Stimulated activated CD4-positive, alpha-beta T cell treated with anti-CD3 and anti-CD28 coated beads, Interleukin-2, amount 100 ng/mL, for 24 hours (primary cell): ENCODE measurements at places on chromosomes 2 and 18.

- no peak for DNase-seq
Measured at GRCh38 chr18:65753520-65753919, 2.7 kb downstream of the CDH7 start.

- no peak for DNase-seq
Measured at GRCh38 chr18:6557057-6557769, 142.5 kb upstream of the L3MBTL4 start.

GRCh38 chr18:25453556-25454269 lies 101.7 kb upstream of the ZNF521 start:
- DNase-seq: no peak

- no peak for DNase-seq
Measured at GRCh38 chr2:163370169-163370886, 365.5 kb downstream of the FIGN start.

- no peak for DNase-seq
Measured at GRCh38 chr2:180842461-180842860, 137.9 kb upstream of the UBE2E3 start.

GRCh38 chr2:113795405-113795920 lies 39.0 kb upstream of the SLC35F5 start:
- no peak for DNase-seq

- no peak for DNase-seq
Measured at GRCh38 chr2:164835302-164835701, 6.3 kb downstream of the COBLL1 start.

DNA sequence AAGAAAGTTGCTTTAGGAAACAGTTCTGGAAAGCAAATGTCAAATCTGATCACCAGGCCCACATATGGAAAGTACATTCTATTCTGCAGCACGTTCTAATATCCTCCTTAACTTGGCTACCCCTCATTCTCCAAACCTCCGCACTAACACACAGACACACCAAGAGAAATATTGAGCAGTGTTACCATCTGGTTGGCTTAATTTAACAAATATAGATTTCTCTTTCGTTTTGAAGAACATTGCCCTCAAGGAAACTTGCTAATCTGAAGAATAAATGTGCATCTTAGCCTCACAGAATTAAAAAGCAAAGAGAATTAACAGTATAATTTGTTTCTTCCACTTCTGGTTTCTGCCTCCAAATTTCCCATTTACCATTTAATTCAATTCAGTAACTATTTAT lies 72.8 kb upstream of the TTC39C start:
- DNase-seq: no peak

- DNase-seq: no peak
Measured at GRCh38 chr2:30362468-30363081, 84.5 kb upstream of the LCLAT1 start.

GRCh38 chr18:32629981-32630700 lies 142.7 kb downstream of the KLHL14 start:
- no peak for DNase-seq

DNA sequence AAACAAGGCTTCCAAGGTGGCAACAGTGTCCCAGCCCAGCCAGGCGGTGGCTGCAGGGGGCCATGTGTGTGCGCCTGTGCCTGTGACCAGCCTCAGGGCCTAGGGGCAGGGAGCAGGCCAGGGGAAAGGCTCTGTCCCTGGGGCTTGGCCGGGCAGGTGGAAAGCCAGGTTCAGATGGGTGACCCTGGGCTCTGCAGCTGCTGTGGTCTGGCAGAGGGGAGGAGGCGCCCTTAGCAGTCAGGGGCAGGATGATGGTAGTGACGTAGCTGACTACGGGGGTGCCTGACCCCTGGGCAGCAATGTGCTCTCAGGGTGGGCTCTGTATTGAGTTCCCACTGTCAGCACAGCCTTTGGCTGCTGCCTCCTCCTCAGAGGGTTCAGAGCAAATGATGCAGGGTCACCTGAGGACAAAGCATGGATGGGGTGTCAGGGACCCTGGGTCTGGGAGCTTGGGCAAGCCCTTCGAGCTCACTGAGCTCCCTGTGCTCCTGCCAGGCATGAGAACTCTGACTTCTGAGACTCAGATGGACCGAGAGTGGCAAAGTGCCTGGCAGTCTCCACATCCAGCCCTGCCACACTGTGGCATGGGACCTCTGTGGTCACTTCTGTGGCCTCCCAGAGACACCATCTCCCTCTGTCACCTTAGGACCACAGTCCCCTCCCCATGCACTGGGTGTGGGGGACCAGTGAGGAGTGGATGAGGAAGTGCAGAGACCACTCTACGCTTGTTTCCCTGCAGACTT lies 56.6 kb upstream of the ALPP start:
- DNase-seq: no peak

GRCh38 chr2:21782866-21783265 lies 659.1 kb downstream of the TDRD15 start:
- no peak for DNase-seq

- no peak for DNase-seq
Measured at GRCh38 chr2:70412294-70413070, 110.6 kb upstream of the FAM136A start.

DNA sequence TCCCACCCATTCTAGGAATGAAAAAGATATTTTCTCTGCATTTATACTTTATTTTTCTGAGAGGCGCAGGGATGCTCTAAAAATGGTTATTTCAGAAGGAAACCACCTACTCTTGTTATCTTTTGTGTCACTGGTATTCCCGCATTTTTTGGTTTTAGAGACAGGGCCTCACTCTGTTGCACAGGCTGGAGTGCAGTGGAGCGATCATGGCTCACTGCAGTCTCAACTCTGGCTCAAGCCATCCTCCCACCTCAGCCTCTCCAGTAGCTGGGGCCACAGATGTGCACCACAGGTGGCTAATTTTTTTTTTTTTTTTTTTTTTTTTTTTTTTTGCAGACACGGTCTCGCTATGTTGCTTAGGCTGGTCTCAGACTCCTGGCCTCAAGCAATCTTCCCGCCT lies 135.9 kb downstream of the NCK2 start:
- no peak for DNase-seq

- DNase-seq: no peak
Measured at GRCh38 chr18:10270151-10270571, 184.3 kb upstream of the APCDD1 start.

- DNase-seq: no peak
Measured at GRCh38 chr18:34297287-34297686, 72.6 kb upstream of the NOL4 start.

- peak; percentile 82 for DNase-seq
Measured at GRCh38 chr2:30706534-30707303, 100.5 kb downstream of the CAPN13 start.

- DNase-seq: no peak
Measured at GRCh38 chr2:106284255-106284654, 90.2 kb upstream of the UXS1 start.

DNA sequence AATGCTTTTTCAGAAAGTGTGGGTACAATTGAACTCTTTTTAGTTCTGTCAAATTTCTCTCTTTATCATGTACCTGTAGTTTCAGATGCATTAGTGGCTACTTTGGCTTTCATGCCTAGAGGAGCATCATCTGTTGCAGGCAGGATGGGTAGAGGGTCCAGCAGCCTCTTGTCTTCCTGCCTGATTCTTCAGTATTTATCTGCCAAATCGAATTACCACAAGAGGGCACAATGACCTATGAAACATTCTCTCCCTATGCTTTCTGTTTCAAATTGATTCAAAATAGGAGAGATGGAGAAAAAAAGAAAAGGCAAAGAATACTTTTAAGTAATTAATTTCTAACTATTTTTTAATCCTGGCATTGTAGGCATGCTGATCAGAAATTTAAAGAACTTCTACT lies 477.2 kb downstream of the TRIB2 start:
- DNase-seq: no peak

GRCh38 chr18:27632706-27633105 lies 447.6 kb upstream of the CHST9 start:
- no peak for DNase-seq

GRCh38 chr2:109715313-109715805 lies 78.7 kb upstream of the RGPD5 start:
- no peak for DNase-seq

GRCh38 chr18:12059334-12060181 lies 34.1 kb upstream of the ANKRD62 start:
- DNase-seq: no peak

DNA sequence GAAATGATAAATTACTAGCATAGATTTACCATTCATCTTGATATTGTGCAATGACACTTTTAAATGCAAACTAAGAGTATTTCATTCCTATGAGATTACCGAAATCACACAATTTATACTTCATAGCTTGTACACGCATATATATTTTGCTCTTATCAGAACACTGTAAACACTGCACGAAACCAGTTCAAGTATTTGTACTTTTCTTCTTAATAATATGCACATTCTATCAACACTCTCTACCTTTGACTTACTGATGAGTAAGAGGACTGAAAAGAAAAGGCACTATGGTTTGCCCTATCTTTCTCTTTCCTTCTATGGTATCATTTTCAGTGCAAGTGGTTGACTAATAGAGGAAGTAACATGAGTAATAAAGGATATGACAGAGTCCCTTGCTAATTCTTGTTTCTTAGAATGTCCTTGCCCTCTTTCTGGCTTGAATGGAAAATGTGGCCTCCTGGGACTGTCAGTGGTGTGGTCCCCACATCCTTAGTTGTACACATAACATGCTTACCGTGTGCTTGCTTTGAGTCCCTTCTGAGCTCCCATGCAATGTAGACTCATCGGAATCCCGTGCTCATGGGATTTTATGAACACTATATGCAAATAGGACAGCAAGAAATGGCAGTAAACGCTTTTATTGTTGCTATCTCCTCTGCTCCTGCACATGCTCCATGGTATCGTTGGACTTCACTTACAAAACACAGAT lies 363.5 kb upstream of the TNP1 start:
- DNase-seq: peak; percentile 36

DNA sequence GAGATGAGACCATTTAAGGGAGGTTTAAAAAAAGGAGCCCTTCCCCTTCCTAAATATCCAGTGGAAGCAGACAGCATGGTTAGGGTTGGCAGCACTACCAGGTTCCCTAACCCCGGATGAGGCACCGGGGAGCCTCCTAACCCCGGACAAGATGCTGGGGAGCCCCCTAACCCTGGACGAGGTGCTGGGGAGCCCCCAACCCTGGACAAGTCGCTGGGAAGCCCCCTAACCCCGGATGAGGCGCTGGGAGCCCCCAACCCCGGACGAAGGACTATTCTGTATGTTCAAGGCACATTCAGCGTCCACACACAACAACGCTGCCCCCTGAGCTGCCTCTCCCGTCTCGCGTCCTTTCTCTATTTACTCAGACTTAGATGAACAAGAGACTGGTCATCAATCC lies 51.9 kb downstream of the ANKMY1 start:
- DNase-seq: no peak

- DNase-seq: no peak
Measured at GRCh38 chr2:198991431-198991830, 466.3 kb downstream of the SATB2 start.

DNA sequence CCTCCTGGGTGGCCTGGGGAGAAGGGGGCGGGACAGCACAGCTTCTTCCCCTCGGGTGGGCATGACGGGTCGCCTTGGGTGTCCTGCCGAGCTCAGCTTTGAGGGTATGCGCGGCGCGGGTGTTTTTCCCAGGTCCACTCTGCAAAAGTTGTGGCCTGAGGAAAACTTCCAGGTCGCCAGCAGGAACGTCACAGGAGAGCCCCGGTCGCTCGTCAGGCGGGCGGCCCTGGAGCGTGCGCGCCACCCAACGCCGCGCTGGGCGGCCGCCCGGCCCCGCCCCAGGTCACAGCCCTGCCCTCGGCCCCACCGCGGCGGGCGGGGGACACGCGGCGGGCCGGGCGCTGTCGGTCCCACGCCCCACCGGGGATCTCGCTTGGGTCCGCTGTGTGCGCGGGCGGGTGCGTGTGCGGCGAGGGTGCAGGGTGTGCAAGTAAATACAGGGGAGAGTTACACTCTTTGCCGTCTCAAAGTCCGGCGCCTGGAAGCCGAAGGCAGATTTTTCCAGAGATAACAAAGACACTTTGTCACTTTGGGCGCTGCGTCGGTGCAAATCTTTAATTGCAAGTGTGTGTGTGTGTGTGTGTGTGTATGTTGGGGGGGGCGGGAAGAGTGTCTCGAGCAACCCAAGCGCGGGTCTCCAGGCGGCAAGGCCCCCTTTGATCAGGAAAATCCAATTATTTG lies 616 bp upstream of the SP5 start:
- no peak for DNase-seq
